ENCODE measurements at places on chromosomes 1 and 21. TPM values are rescaled to one million over a fixed set of nuclear protein-coding genes. Genes with fewer than 3 reads are reported as not detected.

UBQLN4 gene
- total RNA-seq: 17.5 TPM

GRCh38 chr1:154869351-154870114 is 548 bp downstream of the KCNN3 start:
- DNase-seq: no peak

- DNase-seq: no peak
Observed at GRCh38 chr21:15730484-15731242, 881 bp downstream of the USP25 start.

DNA sequence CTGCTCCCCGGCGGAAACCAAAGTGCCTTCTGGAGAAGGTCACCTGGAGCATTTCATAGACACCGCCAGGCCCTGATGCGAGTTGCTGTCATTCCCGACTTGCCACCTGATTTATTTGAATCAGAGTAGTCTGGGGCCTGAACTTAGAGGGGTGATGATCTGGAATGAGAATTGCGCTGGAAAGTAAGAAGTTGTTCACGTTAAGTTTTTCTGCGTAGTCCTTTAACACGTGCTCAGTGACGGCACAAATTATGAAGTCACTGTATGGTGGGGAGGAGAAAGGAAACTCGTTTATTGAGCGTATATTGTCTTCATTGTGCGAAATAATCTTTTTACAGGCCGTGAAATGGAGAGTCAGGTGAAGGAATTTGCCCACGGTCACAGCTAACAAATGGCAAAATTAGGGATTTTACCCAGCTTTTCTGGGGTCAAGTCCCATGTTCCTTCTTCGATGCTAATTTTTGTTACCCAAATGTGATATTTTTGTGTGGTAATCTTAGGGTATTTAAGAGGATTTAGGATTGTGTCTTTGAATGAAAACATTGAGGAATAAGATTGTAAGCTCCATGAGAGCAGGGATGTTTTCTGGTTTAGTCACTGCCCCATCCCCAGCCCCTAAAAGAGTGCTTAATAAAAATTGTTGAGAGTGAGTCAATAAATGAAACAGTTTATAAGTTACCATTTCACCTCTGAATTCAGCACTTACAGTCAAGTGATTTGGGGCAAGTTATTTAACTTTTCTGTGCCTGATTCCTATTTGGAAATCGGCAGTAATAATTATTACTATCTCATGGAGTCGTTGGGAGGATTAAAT is 46.4 kb upstream of the NBL1 start:
- peak; percentile 71 for DNase-seq

GRCh38 chr1:112818990-112819689 is 104.0 kb upstream of the PPM1J start:
- DNase-seq: peak; percentile 75

DNA sequence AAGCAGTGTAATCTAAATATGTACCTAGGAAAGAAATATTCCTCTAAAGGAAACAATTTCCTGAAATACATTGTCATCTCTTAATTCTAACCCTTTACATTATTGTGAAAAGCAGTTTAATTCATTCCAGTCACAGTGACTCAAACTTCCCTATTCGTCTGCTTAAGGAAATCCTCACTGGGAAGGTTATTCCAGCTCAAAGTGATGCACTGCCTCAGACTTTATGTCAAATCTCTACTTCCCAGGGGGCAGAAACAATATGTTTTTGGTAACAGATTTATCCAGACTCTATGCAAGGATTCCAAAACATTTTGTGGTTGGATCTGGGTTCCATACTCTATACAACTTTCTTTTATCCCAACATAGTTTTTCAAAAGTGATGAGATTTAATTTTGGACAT is 145.2 kb downstream of the NTMT2 start:
- no peak for DNase-seq

Measured in hematopoietic multipotent progenitor cell (in vitro differentiated cells).